ENCODE measurements at places on chromosomes 7 and 10.
A peak's percentile ranks its signal among the peaks of the same experiment; 100 is the strongest.

DNA sequence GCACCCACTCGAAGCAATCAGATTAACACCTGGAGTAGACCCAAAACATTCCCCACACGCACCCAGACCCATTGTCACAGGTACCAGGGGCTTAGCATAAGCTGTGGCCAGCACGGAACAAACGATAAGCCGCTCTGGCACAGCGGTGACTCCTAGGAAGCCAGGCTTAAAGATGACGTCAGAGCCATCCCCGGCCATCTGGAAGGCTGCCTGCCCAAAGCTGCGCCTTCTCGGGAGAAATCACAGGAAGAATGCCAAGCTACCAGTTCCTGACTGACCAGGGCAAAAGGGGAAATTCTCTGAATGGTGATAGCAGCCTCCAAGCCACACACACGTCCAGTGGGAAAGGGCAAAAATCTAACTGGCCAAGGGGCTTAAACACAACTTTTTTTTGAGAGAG, 13.0 kb upstream of the WIPI2 start:
- peak; percentile 77 for DNase-seq

GRCh38 chr10:43077421-43078171, 727 bp downstream of the RET start:
- no peak for DNase-seq

DNA sequence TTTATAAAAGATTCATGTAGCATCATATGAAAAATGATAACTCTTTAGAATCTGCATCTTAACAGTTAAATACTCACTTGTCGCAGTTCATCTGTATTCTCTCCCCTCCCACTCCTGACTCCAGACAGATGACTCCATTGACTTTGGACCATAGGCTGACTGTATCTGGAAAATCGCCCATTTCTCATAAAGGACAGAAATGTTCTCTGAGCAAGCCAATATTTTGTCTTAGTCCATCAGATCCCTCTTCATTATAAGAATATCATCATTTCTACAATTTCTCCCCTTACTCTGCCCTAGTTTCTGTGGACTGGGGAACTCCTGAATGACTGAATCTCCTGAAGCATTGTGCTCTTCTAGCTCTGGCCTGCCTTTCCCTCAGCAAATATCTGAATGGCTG, 125.4 kb downstream of the SEMA3D start:
- no peak for DNase-seq

DNA sequence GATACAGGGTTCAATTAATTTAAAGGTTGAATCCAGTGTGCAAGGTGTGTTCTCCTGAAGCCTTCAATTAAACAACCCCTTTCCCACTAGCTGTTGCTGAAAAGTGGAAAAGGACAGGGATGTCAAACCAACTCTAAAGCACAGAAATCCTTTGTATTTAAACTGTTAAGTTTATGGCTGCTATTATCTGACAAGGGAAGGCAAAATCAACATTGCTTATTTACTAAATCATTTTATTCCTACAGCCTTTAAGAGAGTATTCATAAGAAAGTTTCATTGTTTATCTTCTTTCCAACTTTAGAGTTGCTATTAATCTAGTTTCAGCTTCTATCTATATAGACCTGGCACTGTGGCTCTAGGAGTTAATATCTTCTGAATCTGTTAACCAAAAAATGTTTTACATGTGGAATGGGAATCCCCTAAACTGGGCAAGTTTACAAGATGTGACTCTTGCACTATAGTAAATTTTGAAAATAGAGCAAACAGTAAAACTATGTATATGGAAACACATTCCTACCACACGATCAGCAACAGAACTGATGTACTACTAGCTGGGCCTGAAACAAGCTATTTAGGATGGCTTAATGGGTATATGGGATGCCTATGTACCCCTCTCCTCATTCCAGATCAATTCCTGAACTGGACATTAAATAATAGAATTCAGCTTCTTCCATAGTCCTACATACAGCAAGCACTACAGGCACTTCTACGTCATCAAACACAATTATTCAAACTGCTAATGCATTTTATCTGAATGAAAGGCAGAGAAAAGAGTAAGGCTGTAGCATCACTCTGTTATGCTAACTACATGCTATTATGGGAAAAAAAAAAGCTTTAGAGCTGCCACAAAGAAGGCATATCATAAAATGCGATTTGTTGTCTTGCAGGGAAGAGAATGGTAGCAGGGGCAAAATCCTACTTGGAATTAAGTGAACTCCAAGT, 52.8 kb downstream of the CDK6 start:
- DNase-seq = no peak

DNA sequence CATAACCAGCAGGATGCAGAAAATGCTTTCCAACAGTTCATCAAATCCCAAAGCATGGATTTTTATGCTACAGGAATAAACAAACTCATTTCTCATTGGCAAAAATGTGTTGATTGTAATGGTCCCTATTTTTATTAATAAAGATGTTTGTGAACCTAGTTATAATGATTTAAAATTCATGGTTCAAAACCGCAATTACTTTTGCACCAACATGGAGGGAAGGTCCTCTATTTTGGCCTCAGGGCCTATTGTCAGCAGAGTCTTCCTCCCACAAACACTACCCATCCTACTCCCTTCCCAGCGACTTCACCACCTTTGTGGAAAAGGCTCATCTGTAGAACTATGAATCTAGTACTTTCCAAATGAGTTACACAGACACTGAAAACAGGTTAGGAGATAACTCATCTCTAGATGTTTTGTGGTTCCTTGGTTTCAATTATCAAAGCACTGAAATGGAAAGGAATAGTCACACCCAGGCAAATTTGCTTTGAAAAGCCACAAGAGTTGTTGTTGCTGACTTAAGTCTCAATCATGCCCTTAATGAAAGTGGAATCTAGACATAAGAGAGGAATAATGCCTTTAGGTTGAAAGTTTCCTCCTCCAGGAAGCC, 59.4 kb upstream of the FRMD4A start:
- DNase-seq = no peak

DNA sequence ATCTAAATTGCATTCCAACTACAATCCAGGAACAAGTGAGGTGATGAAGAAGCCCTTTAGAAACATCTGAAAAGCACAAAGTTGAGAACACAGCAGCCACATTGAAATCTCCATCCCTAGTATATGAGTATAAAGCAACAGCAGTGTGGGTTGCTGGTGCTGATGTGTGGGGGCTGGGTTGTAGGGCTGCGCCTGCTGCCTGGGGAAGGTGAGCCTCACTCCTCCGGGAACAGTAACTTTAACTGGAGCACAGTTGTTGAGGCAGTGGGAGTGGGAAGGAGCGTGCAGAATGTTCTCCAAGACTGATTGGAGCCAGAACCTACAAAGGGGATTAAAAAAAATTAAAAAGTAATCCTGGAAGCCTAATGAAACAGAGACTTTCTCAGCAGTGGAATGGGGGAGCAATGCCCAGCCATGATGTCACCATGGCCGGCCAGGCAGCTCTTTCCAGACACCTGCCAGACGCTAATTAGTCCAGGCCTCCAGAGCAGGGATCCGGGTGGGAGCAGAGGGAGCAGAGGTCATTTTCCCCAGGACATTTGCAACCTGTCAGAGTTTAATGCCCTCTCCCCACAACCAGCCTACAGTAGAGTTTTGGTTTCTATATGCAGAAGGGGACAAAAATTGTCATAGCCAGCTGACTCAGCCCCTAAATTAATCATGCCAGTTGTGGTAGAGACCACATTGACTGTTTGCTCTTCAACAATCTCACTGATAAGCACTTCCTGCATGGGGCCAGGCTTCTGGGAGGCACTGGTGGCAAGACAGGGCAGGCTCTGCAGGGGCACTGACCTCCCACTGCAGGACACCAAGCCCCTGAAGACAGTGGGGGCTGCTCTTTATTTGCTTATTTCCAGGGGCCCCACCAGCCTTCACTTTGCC, 133.0 kb upstream of the ZNF32 start:
- DNase-seq = no peak

DNA sequence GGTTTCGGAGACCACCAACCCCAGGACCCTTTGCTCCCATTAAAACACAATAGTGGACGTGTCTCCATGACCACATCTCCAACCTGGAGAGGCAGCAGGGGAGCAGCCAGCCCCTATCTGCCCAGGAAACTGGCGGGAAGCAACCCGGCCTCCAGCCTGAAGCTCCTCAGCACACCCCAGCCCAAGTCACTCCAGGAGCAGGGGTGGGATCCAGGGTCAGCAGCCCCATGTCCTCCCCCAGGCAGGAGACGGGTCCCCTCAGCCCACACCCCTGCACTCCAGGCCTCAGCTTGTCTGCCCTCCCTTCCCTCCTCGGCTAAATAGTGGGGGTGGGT, 601 bp downstream of the ADAM8 start:
- DNase-seq = no peak

GRCh38 chr10:11223507-11224140, 206.0 kb downstream of the CELF2 start:
- DNase-seq = peak; percentile 56

DNA sequence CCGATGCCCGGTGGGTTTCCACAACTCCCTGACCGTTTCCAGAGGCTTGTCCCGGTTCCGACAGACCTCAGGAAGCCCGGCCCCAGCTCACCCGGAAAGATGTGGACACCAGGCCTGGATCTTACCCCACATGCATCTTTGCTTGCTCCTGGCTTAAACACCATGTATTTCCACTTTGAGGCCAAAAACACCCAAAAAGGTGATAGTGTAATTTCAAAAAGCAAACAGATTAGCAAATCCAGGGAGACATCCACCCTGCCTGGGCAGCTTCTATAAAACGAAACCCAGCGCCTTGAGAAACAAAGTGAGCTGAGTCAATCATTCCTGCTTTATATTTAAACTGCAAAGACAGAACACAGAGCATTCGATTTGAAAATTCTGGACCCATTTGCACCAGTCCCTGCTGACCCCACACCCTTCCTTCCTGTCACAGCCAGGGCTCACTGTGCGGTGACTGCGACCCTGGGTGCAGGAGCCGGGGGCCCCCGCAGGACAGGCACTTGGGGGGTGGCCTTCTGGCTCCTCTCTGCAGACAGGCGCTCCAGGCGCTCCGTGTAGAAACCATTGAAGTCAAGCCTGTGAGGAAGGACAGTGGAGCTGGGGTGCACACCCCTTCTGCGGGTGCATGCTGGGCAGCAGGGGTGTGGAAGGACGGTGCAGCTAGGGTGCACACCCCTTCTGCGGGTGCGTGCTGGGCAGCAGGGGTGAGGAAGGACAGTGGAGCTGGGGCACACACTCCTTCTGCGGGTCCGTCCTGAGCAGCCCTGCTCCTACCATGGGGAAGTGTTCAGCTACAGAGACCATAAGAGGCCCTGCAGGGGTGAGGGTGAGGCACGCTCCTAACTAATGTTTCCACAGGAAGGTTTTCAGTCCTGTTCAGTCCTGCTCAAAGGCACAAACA, 2.9 kb upstream of the ADAM8 start:
- no peak for DNase-seq

- DNase-seq = no peak
Observed at GRCh38 chr10:103740611-103741010, 114.8 kb downstream of the SH3PXD2A start.

- DNase-seq = peak; percentile 50
Observed at GRCh38 chr10:61284222-61284890, 168.8 kb downstream of the TMEM26 start.

DNA sequence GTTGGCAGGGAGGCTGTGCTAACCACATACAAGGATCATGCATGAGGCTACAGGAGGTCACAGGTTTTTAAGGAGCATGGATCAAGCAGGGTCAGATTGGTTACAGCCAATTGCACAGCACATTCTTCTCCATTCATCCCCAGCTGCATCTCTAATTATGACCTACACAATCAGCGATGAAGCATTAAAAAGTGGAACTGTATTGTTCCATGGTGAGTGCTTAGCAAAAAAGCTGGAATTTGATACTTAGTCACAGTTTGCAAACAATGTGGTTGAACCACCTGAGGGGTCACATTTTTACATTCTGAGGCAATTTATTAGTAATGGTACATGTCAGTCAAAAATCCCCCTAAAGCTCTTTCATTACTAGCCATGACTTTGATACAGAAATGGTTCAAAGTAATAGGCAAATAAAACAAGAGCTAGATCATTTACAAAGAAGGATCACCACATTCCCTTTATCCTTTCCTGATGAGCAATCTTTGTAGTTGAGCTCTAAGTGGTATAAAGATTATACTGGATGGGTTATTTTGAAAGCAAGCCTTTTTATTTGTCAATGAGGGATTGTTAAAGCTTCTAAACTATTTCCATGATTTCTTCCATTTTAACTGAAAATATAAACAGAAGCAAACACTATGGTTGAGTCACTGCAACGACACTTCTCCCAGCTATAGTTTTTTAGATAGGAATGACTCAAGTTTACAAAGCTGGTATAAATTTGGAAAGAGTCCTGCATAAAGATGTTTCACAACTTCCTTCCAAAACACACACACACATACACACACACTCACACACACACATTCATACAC, 217.8 kb upstream of the SEMA3A start:
- no peak for DNase-seq

DNA sequence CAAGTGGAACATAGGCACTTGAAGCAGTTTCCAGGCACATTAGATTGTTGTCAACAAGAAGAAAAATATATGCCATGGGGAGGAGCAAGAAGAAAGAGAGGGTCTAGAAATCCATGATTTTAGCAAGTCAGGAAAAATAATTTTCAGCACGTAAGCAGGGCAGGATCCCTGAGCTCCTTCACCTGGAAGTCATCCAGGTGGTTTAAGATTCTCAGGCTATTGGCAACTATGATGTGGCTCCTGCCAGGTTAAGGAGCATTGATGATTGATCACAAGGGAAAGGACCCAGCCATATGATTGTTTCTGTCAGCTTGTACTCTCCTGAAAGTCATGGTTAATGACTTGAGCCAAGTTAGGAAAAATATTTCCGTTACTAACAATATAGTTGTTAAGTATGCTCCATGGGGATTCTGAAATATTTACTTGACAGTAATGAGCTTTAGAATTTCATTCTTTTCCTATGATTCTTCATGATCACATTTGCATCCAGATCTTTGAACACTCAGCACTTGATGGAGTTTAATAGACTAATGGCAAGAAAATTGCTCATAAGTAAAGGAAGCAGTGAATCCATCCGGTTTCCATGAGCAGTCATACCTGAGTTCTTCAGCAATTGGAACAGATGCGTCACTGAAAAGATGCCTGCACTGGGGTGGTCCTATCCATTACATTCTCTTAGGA, 209.1 kb downstream of the BICC1 start:
- no peak for DNase-seq

DNA sequence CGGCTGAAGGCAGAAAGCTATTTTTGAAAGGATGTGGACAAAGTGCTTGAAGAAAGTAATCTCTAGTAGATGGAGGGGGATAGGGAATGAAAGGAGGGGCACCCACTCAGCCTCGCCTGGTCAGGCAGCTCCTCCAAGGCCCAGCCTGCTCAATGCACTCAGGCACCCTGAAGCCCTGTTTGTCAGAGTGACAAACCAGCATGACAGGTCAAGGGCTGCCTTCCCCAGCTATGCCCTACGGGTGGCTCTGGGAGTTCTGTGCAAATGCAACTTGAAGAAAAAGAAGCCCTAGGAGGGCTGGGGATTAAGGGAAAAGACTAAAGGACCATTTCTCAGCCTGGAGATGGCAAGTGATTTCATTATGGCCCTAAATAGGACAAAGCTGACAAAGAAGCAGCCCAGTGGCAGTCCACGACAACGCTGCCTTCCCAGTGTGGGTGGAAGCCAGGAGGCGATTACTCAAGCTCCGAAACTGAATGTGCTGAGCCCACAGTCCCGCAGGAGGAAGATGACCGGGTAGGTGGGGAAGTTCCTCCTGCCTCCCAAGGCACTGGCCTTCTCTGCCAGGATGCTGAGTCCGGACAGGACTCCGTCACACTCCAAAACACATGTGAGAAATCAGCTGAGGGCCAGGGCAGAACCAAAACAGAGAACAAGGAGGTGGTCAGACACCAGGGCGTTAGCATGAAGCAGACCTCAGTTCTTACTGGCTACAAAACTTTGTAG, 16.3 kb downstream of the LIPA start:
- no peak for DNase-seq

- no peak for DNase-seq
Observed at GRCh38 chr10:14949291-14949690, 4.6 kb downstream of the DCLRE1C start.

GRCh38 chr7:71682841-71683781, 551.2 kb downstream of the GALNT17 start:
- DNase-seq = no peak
